ENCODE measurements at places on chromosomes 4 and X.

DNA sequence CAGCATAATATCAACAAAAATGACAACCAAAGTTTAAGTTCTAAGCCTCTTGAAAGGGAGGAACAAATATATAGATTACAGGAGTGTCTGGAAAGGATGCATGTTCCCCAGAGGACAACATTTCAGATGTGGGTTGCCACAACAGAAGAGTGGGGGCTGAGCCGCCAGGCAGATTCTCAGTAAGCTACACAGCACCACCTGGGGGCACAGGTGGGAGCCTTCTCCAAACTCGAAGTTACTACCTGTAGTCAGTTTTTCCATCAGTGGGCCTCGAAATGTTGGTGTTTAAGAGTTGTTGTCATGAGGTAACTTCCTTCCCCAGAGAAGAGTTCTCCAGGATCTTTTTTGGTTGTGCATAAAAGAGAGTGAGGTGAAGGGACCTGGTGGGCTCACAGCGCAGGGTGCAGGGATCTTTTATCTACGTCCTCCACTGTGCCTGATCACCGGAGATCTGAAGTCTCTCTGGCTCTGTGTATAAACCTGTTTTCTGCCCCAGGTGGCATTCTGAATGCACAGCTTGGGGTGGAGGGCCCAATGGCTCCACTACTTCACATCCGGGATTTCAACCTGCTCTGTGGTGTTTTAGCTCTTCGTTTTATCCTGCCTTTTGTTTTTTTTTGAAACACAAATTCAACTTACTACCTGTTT lies 58.4 kb upstream of the STS start:
- DNase-seq, result no peak

DNA sequence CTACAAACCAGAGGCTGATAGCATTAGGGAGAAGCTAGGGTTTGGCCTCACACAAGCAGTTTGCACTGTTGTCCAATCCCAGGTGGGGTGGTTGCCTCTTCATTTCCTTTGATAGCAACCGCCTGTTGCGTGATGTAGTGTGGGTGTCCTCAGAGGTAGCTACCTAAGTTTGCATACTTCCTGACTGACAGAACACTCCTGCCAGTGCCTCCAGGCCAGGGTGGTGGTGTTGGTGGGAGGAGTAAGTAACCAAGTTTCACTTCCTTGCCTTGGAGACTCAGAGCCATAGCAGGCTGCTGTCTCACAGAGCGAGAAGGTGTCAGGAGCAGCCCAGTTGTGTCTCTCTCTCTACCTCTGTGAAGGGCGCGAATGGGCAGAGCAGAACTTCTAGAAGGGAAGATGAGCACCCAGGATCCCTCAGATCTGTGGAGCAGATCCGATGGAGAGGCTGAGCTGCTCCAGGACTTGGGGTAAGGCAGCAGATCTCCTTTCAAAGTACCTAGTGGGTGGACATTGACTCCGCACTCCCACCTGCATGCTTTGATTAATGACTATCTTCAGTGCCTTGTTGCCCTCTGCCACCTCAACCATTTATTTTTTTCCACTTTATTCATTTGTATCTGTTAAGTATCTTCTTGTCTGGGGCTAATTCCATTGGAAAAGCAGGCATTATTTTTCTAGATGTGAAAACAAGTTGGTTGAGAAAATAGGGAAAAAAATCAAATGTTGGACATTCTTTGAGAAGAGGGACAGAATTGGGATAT lies at the start of gene DAPP1:
DAPP1 (plus strand) TSS at position 283 of the 764 bp plus-strand sequence; CDS start at position 370, 87 bp downstream.
- DNase-seq, result no peak

DNA sequence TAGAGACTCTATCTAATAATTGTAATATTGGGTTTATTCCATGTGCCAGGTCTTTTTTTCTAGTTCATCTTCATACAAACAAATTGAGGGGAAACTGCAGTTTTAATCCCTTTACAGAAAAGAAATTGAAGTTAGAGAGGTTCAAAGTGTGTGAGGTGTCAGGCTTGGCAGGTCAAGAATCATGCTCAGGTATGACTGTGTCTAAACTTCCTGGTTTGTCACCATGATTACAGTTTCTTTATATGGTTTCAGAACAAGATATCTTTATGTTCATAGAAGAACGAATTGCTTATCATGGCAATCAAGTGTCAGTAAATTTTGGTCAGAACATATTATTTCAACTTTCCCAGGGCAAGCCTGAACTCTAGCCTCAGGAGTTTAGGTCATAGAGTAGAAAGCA lies 460.4 kb downstream of the RAPGEF2 start:
- no peak for DNase-seq

DNA sequence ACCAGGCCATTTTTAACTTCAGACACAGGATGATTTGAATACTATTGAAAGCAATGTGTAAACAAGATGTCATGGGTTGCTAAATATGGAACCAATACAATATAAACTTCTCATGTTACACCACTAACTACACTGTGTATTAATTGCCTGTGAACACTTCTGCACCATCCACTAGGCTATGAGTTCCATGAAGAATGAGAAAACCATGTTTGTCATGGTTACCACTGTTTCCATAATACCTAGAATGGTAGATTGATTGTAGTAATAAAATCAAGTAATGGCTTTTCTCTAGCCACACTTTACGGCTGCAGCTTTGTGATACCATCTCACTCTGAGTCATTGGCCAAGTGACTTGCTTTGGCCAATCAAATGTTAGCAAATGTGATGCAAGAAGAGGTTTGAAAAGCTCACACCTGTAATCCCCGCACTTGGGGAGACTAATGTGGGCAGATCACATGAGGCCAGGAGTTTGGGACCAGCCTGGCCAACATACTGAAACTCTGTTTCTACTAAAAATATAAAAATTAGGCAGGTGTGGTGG lies 19.9 kb upstream of the CYBB start:
- no peak for DNase-seq

GRCh38 chr4:59597536-59598329 lies 1602.4 kb upstream of the ADGRL3 start:
- peak; percentile 23 for DNase-seq

- DNase-seq, result no peak
Measured at GRCh38 chr4:105634402-105635080, 73.9 kb downstream of the INTS12 start.

- DNase-seq, result peak; percentile 39
Measured at GRCh38 chr4:173486714-173487392, 43.2 kb downstream of the HAND2 start.

- DNase-seq, result no peak
Measured at GRCh38 chr4:27381815-27382214, 521.2 kb downstream of the STIM2 start.

- peak; percentile 28 for DNase-seq
Measured at GRCh38 chrX:53265771-53266574, 15.4 kb downstream of the IQSEC2 start.

- DNase-seq, result no peak
Measured at GRCh38 chrX:101677028-101677427, 17.4 kb upstream of the ARMCX2 start.

DNA sequence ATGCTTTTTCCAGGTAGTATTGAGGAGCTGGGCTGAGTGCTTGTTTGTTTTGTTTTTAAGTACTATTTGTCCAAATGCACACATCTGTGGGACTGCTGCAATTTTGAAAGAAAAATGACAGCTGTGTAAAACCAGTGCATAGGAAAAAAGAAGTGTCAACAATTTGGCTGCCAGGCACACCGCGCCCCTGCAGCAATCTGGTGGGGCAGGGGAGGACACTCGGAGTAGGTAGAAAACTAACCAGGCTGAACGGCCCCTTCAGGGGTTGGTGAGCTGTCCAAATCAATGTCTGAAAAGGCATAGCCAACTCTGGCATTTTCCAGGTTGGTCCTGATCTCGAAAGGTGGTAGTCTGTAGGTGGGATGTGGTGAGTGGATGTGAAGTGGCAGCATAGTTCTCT lies 1.1 kb downstream of the LDOC1 start:
- DNase-seq, result no peak

DNA sequence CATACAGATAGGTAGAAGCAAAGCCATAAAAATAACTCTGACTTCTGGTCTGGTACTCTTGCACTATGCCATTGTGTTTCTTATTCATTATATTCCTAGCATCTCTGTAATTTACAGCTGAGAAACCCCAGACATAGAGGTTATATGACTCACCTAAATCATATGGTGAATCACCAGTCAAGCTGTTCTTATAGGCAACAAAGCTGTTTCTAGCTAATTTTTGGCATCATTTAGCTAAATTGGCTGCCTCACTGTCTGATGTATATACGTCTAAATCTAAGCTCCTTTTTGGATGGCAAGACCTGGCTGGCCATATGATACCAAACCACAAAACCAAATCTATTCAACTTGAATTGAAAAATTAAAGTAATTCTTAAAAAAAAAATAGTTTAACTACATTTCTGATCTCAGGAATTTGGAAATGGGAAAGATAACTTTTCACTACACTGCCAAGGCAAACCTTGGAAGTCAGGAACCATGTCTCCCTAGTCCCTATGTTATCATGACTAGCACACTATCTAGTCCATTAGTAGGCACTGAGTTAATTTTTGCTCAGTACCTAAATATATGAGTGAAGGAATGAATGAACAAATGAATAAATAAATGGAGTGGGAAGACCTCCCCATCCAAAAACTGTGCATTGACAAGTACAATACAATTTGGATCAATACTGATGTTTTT lies 41.3 kb upstream of the STAG2 start:
- DNase-seq, result peak; percentile 62

- DNase-seq, result no peak
Measured at GRCh38 chr4:125123570-125124109, 191.1 kb upstream of the FAT4 start.

- no peak for DNase-seq
Measured at GRCh38 chr4:188552741-188553275, 413.6 kb downstream of the TRIML1 start.

DNA sequence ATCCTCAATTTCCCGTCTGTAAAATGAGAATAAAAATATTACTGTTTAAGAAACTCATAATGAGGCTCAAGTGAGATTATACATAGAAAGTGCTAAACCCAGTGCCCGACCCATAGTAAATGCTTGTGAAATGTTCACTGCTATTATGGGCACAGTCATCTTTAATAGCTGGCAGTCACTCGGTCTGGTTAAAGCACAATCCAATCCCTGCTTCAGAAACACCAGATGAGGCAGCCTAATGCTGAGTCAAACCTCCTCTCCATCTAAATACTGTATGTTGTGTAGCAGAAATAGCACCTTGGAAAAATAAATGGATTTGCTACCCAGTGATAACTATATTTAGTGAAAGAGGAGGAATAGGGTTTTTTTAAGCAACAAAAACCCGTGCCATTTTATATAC lies 14.5 kb downstream of the EVC2 start:
- no peak for DNase-seq

Measured in RPMI7951 (cell line).